ENCODE measurements at places on chromosomes 6 and 20.

- no peak for DNase-seq
These were observed 3.6 kb upstream of the MYLK2 start for GRCh38 chr20:31815408-31816188.

- DNase-seq: no peak
These were observed 325.6 kb downstream of the UBE3D start for GRCh38 chr6:82740072-82740471.

DNA sequence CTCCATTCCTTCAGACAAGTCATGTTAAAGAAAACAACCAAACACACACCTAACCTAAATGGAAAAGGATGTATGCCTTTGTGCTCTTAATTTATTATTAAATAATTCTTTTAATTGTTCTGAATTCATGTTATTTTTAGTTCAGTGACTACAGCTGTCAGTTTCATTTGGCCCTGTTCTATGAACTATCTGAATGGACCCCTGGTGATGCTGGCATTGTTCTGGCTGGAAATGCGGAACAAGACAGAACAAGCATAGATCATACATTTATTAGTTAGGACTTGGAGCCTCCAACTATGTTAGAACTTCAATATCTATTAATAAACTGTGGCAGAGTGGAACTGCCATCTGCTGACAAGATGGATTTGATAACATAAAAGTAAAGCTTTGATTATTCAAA lies 5.7 kb downstream of the MAP3K7 start:
- DNase-seq: no peak

DNA sequence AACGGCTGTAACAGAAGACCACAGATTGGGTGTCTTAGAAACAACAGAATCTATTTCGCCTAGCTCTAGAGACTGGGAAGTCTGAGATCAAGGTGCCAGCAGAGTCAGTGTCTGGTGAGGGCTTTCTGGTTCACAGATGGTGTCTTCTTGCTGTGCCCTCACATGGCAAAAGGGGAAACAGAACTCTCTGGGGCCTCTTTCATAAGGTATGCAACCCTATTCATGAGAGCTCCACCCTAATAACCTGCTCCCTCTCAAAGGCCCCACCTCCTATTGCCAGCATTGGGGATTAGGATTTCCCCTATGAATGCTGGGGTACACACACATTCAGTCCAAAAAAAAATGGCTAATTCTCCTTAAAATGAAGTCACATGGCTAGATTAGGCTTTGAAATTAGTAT lies 10.0 kb downstream of the TXNDC5 start:
- no peak for DNase-seq

- DNase-seq: no peak
These were observed 1034.9 kb downstream of the EYS start for GRCh38 chr6:64672131-64672530.
